ENCODE measurements at places on chromosomes 4 and X.
A peak's percentile ranks its signal among the peaks of the same experiment; 100 is the strongest.

GRCh38 chr4:19925516-19925915 lies 326.2 kb upstream of the SLIT2 start:
- no peak for DNase-seq

DNA sequence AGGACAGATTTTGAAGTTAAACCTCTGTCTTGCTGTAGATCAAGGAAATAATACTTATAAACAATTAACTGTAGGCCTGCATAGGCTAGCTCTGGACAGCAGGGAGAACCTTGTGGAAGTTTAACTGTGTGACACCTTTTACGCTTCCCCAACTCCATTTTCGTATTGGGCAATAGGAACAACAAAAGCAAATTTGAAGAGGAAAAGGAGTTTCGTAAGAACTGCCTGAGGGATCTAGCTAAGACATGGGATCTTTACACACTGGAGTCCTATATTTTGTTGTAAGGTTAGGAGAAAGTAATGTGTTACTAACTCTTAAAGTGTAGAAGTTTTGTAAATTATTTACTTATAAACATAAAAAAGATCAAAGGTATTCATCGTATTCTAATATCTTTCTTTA lies 324.9 kb upstream of the CASK start:
- no peak for DNase-seq

- DNase-seq, result no peak
Observed at GRCh38 chr4:48012824-48013223, 3.7 kb downstream of the CNGA1 start.

- no peak for DNase-seq
Observed at GRCh38 chrX:151970027-151970426, 4.4 kb downstream of the GABRE start.

DNA sequence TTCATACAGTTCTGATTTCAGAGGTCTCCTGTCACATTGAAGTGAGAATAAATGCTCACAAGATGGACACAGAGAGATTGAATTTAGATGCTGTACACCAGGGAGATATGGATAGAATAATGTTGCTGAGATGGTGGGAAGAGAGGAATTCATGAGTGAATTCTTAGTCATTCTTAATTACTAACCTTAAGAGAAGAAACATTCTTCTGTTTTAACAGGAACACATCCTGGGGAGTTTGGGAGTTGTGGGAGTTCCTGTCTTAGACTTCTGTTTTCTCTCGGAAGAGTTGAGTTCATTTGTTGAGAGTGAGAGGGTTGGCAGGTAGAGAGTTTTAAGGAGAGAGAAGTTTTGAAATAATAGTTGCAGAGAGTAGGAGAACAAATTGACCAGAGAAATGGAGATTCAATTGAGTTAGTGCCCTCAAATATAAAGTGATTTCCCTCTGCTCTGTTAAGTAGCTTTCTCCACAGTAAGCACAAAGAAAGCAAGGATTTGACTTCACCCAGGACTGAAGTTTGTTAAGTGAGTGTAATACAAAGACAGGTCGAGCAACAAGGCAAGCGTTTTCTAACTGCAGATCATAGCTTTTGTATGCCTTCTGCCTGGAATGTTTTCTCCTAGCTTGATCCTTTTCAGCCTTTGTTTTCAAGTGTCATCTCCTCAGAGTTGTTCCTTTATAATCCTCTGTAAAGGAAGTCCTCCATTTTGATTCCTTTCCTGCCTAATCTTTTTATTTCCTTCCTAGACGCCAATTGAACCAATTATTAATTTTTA lies 205.9 kb downstream of the RAPGEF2 start:
- DNase-seq, result peak; percentile 22

DNA sequence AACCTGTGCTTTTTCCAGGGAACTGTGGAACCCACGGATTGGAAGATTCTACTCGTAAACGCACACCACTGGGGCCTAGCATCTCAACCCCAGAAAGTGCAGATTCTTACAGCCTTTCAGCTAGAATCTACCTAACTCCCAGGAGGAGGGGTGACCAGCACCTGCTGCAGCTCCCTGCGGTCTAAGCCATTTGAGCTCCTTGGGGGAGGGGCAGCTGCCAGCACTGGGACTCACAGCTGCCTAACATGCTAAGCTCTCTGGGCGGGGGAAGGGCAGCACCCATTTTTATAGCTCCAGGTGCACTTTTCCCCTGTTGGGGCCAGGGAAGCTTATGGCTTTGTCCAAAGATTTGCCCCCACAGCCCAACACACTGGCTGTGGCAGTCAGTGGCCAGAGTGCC lies 595.7 kb upstream of the EPHA5 start:
- DNase-seq, result no peak

GRCh38 chr4:38034986-38035882 lies 75.0 kb downstream of the PTTG2 start:
- DNase-seq, result peak; percentile 62

DNA sequence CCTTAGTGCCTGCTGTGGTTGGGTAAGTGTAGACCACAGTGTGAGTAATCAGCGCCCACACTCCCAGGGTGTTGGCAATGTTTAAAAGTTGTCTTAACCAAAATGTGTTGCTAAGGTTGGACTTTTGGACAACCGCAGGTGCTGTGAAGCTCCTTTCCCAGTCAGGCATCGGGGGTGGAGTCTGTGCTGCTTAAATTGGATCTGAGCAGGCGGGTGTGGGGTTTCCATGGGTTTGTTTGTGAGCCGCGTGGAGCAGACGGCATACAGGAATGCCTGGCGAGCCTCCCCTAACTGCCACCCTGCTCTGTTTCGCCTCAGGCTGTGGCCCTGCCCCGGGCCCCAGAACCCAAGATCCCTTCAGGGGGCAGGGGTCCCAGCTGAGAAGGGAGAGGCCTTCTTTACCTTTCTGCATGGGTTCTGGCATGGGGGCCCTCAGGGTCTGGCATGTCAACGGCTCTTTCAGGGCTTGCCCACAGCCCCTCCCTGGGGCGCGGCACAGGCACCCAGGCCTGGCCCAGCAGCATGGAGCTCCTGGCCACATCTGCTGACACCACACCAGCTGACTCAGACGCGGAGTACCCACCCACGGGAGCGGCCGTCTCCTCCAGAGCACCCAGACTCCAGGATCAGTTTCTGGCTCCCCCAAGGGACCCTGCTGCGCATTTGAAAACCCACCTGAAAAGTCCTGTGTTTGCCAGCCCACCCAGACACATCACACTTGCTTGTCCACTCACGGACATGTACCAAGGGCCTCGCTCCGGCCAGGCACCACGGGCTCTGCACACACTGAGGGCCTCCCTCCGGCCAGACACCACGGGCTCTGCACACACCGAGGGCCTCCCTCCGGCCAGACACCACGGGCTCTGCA lies 5.1 kb upstream of the SPON2 start:
- no peak for DNase-seq

GRCh38 chr4:186701273-186701672 lies 22.4 kb downstream of the FAT1 start:
- no peak for DNase-seq

GRCh38 chrX:140343226-140343868 lies 161.5 kb downstream of the SOX3 start:
- peak; percentile 1 for DNase-seq

GRCh38 chr4:98624144-98624543 lies 34.3 kb downstream of the TSPAN5 start:
- DNase-seq, result no peak

GRCh38 chr4:169202145-169202699 lies 68.5 kb downstream of the SH3RF1 start:
- DNase-seq, result no peak

- no peak for DNase-seq
Observed at GRCh38 chr4:184568770-184569169, 80.5 kb downstream of the CASP3 start.

- DNase-seq, result no peak
Observed at GRCh38 chr4:8229331-8229975, 30.4 kb downstream of the SH3TC1 start.

DNA sequence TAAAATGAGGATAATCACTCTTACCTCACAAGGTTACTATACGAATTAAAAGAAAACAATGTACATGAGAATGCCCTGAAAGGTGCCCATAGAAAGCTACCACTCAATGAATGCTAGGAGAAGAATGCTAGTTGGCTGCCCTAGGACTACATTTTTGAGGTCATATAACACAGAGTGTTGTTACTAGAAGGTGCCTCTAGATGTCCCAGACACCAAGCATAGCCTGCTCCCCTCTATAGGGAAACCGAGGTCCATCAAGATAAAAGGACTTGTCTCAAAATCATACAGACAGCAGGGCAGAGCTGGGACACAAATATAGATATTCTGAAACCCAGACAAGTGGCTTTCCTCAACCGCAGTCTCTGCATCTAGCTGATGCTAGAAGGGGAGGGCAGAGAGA lies 147.0 kb upstream of the ARHGEF9 start:
- no peak for DNase-seq

DNA sequence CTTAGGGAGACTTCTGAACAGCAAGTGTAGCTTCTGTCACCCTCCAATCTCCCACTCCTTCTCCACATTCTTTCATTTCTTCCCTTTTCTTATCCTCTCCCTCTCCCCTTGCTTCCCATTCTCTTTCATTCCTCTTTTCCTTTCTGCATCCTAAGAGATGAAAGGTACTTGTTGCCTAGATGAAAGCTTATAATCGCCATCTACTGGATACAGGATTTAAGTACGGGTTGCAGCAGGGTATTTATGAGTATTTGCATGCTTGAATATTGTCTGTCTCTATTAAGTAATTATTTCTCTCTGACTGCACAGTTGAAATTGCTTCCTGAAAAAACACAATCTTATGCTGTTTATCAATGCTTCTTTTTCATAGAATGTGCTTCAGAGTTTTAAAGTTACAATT lies 174.0 kb upstream of the TENT5D start:
- DNase-seq, result no peak

DNA sequence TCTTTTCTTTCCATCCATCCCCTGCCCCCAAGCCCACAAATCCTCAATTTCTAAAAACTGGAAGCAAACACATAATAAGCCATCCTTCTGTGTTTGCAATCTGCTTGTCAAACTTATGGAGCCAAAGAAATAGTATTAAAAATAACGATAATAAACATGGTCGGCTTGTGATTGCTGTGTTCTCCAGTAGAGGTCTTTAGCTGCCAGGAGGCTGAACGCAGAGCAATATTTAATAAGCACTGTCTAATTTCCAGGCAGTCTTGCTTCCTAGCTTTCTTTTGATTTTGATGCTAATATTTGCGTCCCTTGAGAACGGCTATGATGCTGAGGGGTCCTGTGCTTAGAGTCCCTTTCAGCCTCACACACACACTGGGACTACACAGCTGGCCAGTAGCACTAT lies 3.2 kb upstream of the HELT start:
- peak; percentile 36 for DNase-seq

GRCh38 chr4:102843938-102844337 lies 16.6 kb upstream of the UBE2D3 start:
- no peak for DNase-seq

DNA sequence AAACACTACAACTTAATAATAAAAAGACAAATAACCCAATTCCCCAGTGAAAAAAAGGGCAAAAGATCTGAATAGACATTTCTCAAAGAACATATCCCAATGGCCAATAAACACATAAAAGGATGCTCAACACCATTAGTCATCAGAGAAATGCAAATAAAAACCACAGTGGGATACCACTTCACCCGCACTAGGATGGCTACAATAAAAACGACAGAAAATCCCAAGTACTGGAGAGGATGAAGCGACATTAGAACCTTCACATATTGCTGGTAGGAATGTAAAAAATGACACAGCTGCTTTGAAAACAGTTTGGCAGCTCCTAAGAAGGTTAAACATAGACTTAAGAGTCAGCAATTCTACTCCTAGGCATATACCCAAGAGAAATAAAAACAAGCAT lies 140.6 kb upstream of the ARX start:
- peak; percentile 7 for DNase-seq

- no peak for DNase-seq
Observed at GRCh38 chr4:157270552-157270951, 50.0 kb downstream of the GRIA2 start.

DNA sequence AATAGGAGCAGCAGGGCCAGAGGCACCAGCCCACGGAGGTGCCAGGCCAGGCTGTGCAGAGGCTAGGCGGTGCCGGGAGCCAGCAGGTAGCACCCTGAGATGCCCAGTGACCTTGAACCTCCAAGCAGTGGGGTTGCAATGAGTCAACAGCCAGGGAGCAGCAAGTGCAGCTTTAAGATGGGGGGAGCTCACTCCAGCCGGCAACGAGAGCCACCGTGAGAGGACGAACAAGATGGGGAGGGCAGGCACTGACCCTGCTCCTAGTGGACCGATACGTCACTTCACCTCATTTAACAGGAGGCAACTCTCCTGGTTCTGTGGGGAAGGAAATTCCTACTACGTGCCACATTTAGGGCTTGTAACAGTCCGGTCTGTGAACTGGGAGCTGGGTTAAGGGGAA lies 4.8 kb downstream of the LETM1 start:
- DNase-seq, result no peak

DNA sequence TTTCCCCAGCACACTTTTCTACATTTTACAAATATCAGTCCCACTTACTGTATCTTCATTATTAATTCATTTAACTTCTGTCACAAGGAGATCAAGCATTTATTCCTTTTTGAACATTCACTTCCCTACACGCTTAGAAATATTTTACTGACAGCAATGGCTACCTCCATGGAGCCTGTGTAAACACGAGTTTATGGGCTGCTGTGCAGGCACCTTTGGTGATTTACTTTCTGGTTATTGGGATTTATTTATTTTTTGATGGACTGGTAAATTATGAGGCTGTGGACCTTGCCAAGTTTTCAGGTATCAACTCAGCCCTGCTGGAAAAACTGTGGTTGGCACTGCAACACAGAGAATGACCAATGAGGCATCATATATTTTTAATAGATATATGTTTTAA lies 45.4 kb upstream of the PAQR3 start:
- no peak for DNase-seq

DNA sequence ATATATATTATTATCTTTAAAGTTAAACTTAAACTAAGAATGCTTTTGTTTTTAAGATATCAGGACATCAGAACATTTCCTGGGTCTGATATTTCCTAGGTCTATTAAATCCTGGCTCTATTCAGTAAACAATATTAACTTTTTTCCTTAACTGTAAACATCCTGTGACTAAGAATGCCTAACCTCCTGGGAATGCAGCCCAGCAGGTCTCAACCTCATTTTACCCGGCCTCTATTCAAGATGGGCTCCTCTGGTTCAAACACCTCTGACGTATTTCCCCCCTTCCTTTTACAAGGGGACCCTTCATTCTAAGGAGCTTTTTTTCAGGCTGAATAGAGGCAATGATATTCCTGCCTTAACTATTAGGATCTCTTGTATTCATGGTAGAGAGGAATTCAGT lies 35.8 kb upstream of the DYNLT3 start:
- peak; percentile 28 for DNase-seq

- peak; percentile 11 for DNase-seq
Observed at GRCh38 chrX:10571260-10571659, 49.1 kb downstream of the MID1 start.

- DNase-seq, result no peak
Observed at GRCh38 chr4:27023366-27023765, 162.7 kb downstream of the STIM2 start.

- no peak for DNase-seq
Observed at GRCh38 chr4:123651536-123652180, 255.1 kb downstream of the SPRY1 start.
